ENCODE measurements at places on chromosomes 16 and 17.

GRCh38 chr17:7221278-7222092, 1.7 kb downstream of the ACADVL start:
- no peak for DNase-seq

GRCh38 chr17:80982426-80982974, 9.1 kb upstream of the CHMP6 start:
- no peak for DNase-seq

- no peak for DNase-seq
Measured at GRCh38 chr16:13438064-13438463, 481.9 kb upstream of the ERCC4 start.

DNA sequence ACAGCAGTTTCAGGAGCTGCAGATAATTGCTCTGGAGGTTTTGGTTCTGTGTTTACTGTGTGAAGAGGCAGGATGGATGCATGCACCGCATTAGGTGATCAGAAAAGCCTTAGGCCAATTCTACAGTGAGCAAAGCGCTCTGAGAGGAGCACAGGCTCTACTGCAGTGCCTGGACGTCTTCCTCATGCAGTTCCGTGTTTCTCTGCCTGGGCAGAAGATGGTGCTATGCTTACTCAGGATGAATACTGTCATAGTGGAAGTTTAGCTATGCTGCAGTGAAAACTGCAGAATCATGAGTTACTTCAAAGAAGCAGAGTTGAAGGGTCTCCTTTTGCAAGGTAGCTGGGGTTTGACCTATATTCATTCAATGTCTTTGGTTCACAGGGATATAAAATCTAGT, 1012.4 kb downstream of the KCNJ18 start:
- DNase-seq = peak; percentile 4
